ENCODE measurements at places on chromosomes 6 and 20.

DNA sequence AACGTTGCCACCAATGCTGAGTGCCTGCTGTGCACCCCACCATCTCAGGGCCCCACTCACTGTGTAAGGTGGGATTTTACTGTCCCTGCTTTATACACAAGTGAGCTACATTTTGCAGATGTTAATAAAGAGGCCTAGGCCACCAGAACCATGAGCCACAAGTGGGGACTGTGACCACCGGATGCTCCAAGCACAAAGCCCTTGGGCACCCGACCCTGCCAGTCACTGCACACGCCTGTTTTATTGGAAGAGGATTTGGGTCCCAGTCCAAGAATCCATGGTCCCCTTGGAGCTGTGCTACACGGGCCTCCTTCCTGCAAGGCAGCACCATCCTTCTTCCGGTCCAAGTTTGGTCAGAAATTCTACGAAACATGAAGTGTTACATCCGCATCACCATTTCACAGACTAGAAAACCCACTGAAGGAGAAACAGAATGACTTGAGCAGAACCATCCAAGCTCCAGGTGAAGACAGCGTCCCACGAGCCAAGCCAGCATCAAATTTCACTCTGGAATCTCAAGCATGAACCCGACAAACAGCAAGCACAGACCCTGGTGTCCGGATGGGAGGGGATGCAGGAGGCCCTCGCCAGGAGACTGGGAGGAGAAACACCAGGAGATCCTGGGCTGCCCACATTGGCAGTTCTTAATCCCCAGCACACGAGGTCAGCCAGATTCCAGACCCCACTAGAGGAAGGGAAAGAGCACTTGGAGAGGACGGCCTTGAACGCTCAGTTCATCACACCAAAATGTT lies 226.9 kb downstream of the DLL1 start:
- DNase-seq: peak; percentile 11

GRCh38 chr20:50538276-50538675 lies 28.1 kb downstream of the PTPN1 start:
- DNase-seq: no peak

DNA sequence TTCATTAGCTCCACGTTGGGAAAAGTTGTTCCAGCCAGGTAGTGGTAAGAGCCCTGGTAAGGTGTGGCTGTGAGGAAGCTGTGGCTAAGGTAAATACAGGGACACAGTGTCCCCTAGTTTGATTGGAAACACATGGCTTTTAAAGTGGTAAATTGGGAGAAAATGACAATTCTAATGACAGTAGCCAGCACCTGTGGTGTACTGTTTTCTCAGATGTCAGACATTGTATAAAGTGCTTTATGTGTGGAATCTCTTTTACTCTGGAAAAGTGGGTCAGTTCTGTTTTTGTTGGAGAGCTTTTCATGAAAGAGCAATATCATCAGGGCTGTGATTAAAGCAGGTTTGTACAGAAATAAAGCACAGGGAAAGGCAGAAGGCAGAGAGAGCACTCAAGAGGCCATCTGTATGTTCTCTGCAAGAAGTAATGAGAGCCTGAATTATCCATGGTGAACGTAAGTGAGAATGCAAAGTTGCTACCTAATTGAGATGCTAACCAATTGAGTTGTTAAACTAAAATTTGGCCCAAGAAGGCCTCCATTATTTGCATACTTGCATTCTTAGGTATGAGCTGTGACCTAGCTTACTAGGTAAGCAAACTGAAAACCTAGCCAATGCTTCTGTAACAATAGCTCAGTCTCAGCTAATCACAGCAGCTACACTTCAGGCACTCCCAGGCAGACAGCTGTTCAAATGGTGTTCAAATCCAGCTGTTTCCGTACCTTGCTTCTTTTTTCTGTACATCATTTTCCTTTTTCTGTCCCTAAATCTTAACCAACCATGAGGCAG lies 28.2 kb downstream of the MRAP2 start:
- no peak for DNase-seq

DNA sequence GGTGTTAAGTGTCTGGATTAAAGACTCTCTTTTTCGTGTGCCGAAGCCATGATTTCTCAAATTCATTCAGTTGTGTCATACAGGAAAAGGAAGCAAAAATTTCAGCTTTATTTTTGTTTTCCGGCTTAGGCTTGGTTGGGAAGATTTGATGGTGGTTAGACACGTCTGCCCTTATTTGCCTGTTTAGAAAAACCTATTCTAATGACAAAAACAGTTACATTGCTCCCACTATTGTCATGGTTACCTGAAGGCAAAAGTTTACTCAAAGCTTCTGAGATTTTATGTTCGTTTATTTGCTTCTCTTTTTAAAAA lies 982 bp downstream of the DNAJC5 start:
- no peak for DNase-seq

DNA sequence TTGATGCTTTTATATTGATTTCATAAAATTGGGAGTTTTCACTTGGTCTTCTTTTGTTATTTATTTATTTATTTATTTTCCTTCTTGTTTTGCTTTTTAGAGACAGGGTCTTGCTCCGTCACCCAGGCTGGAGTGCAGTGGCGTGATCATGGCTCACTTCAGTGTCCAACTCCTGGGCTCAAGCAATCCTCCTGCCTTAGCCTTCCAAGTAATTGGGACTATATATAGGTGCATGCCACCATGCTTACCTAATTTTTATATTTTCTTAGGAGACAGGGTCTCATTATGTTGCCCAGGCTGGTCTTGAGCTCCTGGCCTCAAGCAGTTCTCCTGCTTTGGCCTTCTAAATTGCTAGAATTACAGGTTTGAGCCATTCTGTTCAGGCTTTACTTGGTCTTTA lies 38.3 kb upstream of the MYLK2 start:
- DNase-seq: no peak

DNA sequence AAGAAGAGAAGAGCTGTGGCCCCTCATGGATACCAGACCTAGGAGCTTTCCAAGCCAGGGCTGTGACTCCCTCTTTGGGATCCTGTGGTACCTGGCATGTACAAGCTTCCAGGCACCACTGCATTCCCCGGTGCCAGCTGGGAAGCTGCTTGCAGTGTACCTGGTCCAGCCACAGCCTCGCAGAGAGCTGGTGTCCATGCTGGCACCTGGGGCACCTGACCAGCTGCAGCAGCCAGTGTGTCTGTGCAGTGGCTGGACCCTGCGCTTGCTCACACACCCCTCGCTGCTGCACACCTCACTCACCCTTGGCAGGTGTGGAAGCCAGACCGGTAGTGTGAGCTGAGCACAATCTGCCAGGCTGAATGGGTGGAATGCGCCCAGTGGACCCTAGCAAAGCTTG lies 190.9 kb upstream of the MAN1A1 start:
- no peak for DNase-seq

DNA sequence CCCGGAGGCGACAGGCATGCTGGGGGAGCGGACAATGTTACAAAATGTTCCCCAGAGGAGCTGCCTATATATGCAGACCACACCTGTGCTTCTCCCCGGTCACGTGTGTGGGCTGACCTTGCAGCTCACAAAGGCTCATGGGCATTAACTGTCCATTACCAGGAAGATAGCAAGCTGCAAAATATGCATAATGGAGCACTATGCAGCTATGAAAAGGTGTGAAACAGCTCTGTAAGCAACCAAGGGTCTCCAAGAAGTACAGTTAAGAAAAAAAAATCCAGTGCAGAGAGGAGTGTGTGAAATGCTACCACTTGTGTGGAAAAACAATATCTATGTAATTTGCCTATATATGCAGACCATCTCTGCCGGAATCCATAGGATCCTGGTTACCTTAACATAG lies 9.4 kb downstream of the TCF15 start:
- no peak for DNase-seq

- no peak for DNase-seq
These were observed 10.8 kb downstream of the SLC4A11 start for GRCh38 chr20:3227936-3228749.
